ENCODE measurements at places on chromosomes 4 and X.

DNA sequence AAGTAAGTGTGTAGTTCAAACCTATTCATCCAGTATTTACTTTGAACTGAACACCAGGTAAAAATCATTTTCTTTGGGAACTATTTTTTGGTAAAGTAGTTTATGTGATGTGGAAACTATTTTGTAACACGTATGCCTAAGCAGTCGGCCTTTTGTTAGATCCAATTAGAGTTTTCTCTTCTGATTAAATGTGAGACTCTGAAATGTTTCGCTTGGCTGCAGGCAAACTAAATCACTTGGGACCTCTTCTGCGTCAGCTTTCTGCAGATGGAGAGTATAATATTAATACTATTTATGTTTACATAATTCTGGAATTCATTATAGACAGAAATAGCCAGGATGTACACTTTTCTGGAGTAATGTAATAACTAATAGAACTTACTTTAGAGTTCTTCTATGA, 46.9 kb downstream of the BMPR1B start:
- DNase-seq = no peak

DNA sequence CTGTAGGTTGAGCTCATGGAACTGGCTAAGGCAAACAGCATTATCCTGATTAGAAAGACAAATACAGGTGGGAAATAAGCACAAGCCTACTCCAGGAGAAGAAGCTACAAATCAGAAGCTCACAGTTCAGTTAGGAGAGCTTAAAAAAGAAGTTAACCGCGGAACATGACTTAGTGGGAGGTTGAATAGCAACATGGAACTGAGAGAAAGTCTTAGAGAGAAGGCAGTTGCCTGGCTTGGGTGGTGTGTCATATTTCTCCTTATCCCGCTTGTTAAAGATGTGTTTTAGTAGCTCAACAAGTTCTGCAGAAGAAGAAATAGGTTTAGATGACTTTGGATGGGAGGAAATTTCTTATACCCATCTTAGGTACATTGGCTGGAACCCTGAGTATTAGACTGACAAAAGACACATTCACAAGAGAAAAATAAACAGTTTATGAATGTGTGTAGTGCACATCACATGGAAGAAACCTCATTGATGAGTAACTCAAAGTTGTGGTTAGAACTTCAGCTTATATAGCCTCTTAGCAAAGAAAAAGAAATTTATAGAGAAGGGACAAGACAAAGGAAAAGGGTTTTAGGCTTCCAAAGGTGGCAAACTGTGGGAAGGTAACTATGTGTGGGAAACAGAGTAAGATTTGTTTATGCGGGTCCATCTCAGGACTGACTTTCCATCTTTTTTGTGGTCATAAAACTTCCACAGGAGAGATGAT, 37.4 kb upstream of the RXFP1 start:
- no peak for DNase-seq

DNA sequence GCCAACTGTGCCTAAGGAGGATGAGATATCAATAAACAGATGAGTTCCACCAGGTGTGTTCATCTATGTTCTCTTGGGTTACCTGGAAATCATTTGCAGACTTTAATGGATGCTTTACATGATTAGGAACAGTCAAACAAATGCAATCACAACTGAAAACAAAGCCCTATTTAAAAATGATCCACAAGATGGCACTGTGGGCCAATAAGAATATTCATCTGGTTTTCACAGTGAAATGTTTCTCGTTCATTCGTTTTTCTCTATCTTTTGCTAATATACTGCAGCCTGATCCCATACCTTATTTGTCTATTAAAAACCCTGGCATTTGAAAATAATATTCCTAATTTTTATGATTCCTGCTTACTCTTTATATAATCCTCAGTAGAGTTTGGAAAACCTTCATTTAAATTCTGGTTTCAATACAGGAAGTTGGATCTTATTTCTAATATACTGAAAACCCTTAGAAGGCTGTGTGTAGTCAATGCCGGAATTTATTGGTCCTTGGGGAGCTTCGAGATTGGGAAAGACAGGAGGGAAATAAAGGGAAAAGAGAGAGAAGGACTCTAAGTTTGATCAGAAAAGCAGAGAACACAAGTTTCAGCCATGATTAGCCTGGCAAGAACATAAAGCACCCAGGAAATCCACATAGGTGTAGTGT, 63.8 kb upstream of the TAPT1 start:
- DNase-seq = no peak

- DNase-seq = peak; percentile 64
These were observed 86.6 kb downstream of the NR3C2 start for GRCh38 chr4:148355442-148356123.

- no peak for DNase-seq
These were observed 108.7 kb upstream of the ATP6AP2 start for GRCh38 chrX:40471965-40472648.

GRCh38 chrX:40117715-40118285, 20.0 kb upstream of the BCOR start:
- no peak for DNase-seq

DNA sequence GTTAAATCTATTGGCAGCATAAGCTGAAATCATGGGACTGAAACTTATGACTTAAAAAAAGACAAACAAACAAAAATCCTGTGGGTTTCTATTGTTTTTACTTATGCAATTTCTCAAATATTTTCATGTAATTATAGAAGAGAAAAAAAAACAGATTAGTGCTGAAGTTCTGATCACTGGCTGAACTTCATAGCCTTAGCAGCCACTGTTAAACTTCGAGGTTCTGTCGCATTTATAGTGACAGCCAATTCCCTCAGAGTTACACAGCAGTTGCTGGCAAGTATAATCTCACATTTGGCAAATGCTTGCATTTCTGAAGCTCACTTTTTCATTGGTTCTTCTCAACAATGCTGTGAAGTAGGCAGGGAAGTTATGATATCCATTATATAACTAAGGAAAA, 748.9 kb upstream of the MAGEB2 start:
- no peak for DNase-seq

- no peak for DNase-seq
These were observed 24.0 kb downstream of the MEPE start for GRCh38 chr4:87856816-87857215.
